ENCODE measurements at places on chromosomes 6 and 20.

DNA sequence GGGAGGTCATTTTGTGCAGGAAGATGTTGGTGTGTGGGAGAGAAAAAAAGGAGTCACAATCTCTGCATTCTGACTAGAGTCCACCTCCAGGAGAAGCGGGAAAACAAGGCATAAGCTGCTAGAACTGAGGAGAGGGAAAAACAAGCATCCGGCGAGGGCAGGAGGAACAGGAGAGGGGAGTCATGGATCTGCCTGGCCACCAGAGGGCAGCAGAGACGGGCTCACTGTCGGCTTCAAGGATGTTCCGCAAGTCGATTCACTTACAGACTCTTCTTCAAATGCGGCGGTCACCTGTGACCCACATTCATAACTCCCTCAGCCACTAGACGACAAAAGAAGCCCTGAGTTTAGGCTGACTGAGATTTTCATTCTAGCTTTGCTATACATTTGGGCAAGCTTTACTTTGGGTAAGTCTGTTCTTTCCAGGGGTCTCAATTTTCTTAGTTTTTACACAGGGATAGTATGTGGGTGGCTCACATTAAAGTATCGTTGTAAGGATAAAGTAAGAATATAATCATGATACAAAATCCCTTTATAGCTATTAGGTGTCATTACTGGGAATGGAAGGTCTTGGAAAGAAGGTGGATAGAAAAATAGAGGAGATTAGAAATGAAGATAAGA lies 6.6 kb upstream of the BTNL2 start:
- DNase-seq, result peak; percentile 77

GRCh38 chr6:69878795-69879194 lies 12.4 kb downstream of the COL19A1 start:
- DNase-seq, result no peak

- no peak for DNase-seq
These were observed 6.4 kb upstream of the COL9A1 start for GRCh38 chr6:70309243-70309642.

DNA sequence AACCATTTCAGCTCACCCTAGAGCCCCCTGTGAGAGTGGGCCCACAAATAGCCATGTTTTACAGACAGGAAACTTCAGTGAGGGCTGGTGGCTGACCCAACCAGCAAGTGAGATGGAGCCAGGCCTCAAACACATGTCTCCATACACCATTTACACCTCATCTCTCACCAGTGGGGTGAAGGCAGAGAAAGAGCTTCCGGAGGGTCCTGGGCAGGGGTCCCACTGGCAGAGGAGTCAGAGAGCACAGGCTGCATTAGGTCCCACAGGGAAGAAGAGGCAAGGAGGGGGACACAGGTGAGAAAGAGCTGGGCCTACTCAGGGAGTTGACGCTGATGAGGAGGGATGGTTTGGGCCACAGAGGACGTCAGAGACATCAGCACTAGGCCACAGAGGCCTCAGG lies 172.6 kb downstream of the VEGFA start:
- no peak for DNase-seq

DNA sequence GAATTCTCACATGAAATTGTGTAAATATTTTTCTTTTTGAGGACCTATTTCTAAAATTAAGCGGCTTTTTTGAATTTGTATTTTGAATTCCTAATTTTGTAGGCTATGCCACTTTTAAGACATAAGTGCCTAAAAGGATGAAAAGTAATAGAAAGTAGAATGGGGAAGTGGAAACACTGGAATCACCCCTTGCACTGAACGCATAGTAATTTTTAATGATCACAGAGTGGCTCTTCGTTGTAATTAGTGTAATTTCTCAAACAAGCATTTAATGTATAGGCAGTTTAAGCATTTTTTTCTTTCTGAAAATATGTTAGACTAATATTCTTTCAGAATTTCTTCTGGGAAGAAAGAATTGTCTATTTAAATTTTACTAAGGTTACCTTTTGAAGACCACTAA lies 73.2 kb downstream of the ARID1B start:
- DNase-seq, result no peak

DNA sequence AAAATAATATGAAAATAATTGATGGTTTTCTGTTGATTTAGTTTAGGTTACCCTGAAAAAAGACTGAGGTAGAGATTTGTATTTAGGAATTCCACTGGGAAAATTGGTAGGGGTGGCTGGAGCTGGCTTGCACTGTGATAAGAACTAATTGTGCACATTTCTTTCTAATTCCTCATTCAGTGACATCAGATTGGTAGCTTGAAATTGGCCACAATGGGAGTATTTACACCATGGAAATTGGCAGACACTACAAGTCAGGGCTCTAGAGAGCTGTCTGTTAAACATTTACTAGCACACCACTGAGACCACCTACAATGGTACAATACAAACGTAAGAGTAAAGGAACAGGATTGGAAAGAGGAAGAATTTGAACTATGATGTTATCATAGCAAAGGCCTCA lies 52.0 kb upstream of the ISM1 start:
- DNase-seq, result no peak

GRCh38 chr20:49516916-49517804 lies 34.7 kb upstream of the KCNB1 start:
- no peak for DNase-seq

DNA sequence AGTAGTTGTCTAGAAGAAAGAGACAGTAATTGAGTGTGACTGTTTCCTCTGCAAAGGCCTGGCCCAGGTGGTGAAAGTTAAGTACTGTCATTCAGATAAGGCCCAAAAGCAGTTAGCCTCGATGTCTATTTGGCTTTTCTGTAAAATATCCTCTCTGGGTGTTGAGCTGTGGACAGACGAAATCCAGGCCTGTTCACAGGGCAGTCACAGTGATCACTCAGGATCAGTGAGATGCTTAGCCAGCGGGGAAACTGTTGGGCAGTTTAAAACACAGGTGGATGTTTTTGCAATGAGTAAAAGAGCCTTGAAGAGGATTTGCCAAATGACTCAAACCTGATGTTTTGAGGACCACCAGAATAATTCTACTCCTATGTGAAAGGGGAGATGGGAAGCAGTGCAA lies 22.0 kb upstream of the PRDM1 start:
- DNase-seq, result no peak

DNA sequence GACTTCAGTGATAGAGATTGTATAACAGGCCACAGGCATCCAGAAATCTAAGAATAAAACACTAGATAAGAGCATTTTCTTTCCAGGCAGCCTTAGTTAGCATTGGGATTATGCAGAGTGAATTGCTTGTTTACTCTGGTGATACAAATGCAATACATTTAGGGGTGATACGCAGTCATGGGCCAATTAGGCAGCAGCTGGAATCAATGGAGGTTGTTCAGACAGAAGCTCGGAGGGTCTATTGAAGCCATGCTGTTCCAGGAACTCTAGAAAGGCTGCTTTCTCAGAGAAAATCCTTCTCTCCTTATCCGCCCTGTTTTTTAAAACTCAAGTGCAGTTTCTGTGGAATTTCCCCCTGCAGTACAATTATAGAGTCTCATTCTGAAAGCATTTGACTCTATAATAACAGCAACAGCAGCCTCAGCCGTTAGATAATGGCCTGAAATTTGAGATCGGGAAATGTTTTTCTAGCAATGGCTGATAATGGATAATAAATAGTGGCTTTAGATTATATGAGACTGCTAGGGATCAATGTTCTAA lies 364.3 kb upstream of the HS3ST5 start:
- no peak for DNase-seq

DNA sequence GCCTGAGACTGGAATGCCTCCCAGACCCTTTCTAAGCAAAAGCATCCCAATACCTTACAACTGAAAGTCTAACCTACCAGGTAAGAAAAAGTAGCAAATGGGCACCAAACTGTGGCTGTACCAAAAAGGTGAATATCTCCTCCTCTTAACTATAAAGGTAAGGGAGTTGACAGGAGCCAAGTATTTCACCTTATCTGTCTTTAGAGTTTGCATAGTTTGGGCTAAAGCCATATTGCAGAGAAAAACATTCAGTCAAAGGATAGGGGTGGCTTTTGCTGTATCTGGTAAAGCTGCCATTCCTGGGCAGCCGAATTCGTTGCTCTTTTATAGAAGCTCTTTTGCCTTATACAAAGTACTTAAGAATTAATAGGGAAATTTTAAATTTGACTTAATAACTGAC lies 38.1 kb downstream of the PHF3 start:
- no peak for DNase-seq

DNA sequence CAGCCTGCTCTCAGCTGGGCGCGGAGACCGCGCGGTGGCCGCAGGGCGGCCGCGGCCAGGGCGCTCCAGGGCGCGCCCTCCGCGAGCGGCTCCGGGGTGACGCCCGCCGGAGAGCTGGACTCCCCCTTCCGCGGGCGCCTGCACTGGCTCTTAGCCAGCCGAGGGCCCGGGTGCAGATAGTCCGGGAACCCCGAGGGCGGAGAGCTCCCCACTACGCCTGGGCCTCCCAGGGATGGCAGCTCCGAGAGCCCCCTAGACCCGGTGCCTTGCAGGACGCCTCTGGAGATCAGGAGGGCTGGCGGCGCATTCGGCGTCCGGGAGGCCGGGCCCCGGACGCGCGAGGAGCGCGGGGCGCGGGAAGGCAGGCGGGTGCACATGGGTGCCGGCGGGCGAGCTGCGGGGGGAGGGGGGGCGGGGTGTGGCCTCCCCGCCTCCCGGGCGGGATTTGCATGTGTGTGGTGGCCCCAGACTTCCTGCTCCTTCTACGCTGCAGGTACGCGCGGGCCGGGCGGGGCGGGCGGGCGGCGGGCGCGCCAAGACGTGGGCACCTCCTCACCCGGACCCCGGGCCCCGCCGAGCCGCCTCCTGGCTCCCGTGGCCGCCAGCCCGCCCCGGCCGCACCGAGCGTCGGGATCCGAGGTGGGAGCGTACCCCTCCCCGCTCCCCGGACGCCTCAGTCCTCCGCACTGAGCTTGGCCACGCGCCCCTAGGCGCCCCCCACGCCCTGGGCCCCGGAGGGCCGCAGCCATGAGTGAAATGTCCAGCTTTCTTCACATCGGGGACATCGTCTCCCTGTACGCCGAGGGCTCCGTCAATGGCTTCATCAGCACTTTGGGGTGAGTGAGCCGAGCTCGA lies at the start of gene ITPR3:
TSS of gene ITPR3 (plus strand) at position 467 of the 855 bp plus-strand sequence. CDS start at position 748, 281 bp downstream.
- peak; percentile 73 for DNase-seq

DNA sequence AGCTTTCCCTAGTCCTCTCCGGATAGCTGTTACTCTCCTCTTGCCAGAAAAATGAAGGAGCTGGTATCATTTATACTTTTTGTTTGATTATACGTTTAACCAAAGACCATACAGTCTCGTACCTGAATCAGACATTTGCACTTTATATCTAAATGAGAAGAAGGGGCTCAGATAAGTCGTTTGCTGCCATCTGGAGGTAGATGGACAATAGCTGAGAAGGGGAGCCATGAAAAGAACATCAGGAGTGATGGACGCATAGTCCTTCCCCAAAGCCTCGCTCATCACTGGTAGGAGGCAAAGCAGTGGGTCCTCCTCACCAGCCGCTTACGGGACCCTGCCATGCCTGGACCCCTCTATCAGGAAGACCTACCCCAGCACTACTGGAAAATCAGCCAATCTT lies 45.4 kb downstream of the RPF2 start:
- no peak for DNase-seq

DNA sequence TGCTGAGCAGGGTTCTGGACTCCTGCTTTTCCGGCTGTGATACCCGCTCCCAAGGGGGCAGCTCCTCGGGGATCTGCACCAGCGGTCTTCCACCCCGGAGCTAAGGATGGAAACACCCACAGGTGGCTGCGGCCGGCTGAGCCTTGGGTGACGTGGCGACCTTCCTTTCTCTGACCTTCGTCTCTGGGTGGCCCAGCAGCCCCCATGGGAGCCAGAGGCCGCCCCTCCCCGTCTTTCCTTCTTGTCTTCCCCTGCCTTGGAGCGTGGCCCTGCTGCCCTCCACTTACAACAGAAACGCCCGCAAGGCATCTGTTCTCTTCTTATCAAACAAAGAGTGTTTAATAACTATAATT lies 405.7 kb downstream of the TAF4 start:
- no peak for DNase-seq
